ENCODE measurements at places on chromosomes 7 and 10.

DNA sequence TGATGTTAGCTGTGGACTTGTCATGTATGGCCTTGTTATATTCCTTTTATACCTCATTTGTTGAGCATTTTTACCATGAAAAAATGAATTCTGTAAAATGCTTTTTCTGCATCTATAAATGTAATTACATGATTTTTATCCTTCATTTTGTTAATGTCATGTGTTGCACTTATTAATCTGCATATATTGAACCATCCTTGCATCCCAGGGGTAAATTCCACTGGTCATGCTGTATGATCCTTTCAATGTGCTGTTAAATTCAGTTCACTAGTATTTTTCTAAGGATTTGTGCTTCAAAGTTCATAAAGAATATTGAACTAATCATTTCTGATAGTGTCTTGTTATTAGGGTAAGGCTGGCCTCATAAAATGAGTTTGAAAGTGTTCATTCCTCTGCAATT, 31.9 kb upstream of the AHR start:
- no peak for DNase-seq

- no peak for DNase-seq
These were observed 54.5 kb downstream of the GLRX3 start for GRCh38 chr10:130190737-130191115.

DNA sequence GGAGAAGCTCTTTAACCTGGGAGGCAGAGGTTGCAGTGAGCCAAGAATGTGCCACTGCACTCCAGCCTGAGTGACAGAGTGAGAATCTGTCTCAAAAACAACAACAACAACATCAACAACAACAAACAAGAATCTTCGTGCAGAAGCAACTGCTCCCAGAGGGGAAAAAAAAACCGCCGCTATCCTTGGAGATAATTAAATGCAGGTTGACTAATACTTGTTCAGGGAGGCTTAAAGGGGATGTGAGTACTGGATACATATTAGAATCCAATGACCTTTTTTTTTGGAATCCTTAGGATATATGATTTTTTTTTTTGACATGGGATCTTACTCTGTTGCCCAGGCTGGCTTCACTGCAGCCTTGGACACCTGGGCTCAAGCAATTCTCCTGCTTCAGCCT, 89.6 kb upstream of the FAM171A1 start:
- DNase-seq, result no peak

GRCh38 chr7:19139706-19140327, 5.4 kb downstream of the FERD3L start:
- DNase-seq, result no peak

DNA sequence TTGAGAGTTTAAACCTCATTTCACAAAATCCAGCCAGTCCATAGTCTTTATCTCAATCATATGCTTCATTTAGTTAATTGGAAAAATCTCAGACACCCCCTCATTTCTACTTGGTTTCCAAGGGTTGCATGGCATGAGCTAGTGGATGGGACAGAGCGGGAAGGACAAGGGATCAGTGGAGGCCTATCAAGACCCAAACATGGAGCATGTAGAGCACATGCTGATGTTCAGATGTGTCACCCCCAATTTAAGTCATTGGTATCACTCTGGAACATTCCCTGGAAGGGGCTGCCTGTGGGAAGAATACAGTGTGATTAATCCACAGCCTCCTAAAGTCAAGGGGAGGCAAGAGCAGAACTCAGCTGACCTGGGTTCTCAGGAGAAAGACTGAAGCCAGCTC, 2.3 kb downstream of the C10orf71 start:
- no peak for DNase-seq

GRCh38 chr7:151273651-151274390, 25.3 kb upstream of the SMARCD3 start:
- no peak for DNase-seq

DNA sequence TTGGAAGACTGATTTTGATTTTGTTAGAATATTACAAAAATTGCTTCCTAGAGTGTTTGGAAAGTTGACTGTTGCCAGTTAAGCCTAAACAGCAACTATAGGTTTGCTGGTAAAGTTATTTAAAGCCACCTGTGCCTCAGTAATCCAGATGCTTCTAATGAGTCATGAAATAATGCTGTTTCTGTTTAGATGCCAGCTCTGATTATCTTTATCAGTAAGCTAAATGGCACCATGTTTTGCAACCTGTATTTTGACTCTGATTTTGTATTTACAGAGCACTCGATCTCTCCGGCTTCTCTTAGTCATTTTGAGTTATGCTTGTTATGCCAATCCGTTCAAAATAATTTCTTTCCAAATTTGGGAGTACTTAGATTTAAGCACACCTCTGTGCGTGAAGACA, 366.1 kb downstream of the EXOC4 start:
- no peak for DNase-seq

DNA sequence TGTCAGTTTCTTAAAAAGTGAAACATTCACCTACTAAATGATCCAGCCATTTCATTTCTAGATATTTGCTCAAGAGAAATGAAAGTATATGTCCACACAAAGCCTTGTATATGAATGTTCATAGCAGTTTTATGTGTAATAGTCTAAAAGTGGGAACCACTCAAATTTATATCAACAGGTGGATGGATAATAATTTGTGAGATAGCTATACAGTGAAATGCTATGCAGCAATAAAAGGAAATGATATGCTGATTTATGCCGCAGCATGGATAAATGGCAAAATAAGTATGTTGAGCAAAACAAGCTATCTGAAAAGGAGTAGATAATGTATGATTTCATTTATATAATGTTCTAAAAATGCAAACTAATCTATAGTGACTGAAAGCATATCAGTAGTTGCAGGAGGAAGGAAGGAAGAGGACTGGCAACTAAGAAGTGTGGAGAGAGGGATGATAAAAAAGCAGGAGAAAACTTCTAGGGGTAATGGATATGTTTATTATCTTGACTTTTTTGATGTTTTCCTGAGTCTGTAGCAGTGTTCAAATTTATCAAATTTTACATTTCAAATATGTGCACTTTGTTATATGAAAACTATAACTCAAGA, 80.6 kb downstream of the ABCB5 start:
- no peak for DNase-seq

DNA sequence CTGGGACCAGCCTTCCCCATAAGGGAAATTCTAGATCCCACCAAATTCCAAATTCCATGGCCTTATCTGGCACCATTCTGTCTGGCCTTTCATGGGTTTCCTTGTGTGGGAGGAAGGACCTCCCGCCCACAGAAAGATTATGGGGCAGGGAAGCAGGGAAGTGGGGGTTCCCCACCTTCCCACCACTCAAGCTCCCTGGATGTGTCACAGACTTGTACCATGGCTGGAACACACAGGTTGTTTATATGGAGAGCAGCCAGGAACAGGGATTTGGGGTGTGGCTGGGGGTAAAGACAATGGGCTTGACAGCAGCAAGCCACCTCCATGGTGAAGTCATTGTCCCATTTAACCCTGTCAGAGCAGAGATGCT, 18.3 kb downstream of the UNC5B start:
- no peak for DNase-seq

GRCh38 chr7:105191331-105191730, 177.3 kb downstream of the KMT2E start:
- no peak for DNase-seq

GRCh38 chr7:97351488-97351887, 234.0 kb downstream of the SDHAF3 start:
- DNase-seq, result no peak

- no peak for DNase-seq
These were observed 55.8 kb downstream of the INPP5A start for GRCh38 chr10:132593389-132593788.

DNA sequence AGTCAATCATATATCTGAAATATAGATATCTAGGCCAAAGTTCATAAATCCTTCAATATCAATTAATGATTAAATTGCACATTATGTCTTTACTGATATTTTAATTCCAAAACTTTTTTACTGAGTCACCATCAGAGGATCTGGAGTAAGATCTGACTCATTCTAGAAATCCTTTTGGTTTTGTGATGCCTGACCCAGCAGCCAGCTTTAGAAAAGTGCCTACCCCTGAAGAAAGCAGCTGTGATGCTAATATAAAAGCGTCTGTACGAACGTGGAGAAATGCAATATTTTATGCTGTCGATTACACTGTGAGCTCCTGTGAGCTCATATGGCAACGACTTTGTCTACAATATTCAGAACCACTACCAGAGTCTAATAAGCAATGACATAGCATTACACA, 142.5 kb upstream of the LRRTM3 start:
- DNase-seq, result no peak

DNA sequence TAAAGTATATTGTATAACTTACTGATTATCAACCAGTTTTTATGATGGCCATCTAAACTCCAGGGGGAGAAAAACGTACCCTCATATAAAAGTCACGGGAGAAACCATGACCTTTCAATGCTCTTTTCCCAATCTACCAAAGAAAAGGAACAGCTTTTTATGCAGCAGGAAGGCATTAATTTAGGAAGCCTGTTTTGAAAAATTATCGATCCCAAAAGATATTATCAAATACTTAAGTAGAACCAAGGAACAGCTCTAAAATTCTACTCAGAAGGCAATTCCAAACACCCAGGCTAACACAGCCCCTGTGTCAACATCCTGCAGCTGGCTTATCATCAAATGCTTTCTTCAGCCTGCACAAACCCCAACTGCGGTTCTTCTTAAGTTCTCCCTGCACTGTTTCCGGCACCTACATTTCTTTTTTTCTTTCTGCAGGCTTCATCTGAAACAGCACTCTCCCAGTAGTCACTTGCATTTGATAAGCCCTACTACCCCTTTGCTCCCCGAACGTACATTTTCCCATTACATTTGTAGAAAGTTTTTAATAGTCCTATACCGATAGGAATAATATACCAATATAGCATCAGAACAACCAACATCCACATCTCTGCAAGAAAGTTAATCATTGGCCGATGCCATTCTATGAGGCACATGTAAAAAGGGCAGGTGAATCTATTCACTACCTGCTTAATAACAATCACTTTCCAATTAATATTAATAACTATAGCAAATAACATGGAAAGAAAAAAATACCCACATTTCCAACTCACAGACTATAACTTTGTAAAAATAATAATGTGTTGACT, 47.9 kb downstream of the PIP4K2A start:
- DNase-seq, result no peak

DNA sequence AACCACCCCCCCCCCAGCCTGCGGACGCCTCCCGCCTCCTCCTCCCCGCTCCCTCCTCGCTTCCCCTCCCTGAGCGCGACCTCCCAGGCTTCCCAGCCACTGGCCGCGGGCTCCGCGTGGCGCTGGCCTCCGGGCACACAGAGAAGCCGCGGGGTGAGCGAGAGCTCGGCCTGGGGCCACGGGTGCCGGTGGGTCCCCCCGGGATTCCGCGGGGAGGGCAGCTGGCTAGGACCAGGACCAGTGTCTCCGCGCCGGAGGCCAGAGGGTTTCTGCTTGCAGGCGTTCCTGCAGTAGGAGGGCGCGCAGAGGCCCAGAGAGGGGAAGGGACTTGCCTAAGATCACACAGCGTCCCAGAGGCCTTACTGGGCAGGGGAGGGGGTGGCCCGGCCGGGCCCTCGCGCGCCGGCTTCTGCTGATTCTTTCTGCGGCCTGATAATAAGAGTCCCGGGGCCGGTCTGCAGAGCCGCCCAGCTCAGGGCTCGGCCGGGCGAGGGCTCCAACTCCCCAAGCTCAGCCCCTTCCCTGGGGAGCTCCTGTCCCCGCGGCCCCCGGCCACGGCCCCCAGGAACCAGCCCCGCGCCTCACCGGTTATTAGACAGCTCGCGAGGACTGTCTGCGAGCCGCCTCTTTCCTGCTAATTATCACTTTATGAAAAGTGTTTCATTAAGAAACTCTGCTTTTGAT, 10.1 kb downstream of the UNCX start:
- no peak for DNase-seq

- DNase-seq, result no peak
These were observed 825 bp downstream of the TMEM176A start for GRCh38 chr7:150801242-150801945.

GRCh38 chr10:66852811-66853210, 73.0 kb upstream of the LRRTM3 start:
- no peak for DNase-seq

- DNase-seq, result no peak
These were observed 19.5 kb downstream of the RAMP3 start for GRCh38 chr7:45176886-45177731.

GRCh38 chr7:139773371-139773770, 4.4 kb downstream of the HIPK2 start:
- no peak for DNase-seq

GRCh38 chr10:49274886-49275285, 24.1 kb upstream of the C10orf71 start:
- no peak for DNase-seq

GRCh38 chr10:74988054-74988775, 123.2 kb upstream of the SAMD8 start:
- DNase-seq, result no peak

DNA sequence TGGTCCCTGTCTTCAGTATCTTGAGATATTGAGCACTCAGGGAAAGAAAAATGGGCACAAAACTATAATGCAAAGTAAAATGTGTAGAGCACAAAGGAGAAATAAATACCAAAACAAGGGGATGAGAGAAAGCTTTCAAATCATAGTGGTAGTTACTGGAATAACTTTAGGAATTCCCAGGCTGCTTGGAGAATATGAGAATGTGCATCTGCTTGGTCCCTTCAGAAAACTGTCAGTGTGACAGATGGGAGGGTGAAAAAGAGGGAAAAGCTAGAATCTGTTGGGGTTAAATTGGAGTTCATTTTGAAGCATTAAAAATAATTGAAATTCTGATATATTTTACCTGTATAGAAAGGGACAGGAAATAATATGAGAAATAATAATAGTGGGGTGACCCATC, 15.3 kb downstream of the ST7 start:
- no peak for DNase-seq

GRCh38 chr7:157699357-157700013, 362.7 kb downstream of the DNAJB6 start:
- DNase-seq, result no peak

DNA sequence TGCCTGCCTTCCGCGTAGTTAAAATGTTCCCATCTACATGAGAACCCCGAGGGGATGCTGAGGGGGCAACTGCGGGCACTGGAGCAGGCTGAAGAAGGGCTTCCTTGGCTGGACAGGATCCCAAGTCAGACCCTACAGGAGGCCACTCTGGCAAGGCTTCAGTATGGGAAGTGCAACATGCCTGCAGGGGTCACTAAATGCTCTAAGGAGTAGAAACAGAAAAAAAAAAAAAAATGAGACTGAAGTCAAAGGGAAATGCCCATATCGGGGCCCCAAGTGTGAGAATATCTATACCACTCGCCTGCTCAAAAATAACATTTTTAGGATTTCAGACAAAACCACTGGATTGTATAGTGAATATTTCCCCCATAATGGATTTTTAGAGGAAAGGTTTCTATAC, 33.5 kb downstream of the FAM204A start:
- DNase-seq, result no peak

Data from CMK (cell line).